ENCODE measurements at places on chromosomes 12 and 14.

DNA sequence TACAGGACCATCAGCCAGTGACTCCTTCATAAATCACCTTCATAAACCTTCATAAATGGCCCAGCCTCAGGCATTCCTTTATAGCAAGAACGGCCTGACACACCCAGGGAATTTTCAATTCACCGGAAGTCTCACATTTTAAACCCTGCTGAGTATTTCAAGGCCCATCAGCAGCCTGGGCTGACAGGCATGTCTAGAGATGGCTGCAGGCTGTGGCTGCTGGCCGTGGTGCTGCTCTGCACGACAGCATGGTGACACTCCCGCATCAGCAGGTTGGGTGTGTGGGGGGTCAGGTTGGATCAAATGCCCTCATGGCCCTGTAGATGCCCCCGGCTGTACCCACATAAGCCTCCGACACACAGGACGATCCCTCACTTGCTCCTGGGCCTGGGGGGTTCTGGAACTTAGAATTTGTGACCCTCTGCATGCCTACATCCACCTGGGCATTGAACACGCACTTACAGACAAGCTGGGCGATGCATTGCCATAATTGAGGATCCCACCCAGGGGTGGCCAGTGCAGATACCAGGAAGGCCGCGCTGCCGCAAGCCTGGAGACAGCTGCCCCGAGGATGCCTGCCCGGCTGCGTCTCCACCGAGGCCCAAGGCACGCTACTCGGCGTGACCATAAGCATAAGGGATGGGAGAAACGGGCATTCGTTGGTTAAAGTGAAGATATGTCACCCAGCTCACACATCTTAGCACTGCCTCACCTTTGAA, 124.3 kb downstream of the PIWIL1 start:
- no peak for DNase-seq

DNA sequence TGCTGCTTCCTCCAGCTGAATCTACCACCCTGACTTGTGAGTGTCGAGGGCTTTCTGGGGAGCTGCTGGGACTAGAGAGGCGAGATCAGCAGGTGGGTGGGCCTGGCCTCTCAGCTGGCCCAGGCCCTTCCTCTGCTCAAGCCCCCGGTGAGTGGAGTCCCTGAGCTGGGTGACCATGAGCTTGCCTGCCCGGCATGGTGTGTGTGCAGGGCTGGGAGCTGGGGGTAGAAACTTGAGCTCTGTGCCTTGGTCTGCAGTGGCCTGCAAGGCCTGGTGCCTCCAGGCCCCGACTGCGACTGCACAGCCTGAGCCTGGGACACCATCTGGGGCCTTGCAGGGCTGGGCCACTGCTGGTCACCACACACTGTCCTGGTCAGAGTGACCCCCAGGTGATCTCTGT, 67.4 kb downstream of the KIF26A start:
- no peak for DNase-seq

- DNase-seq, result no peak
Observed at GRCh38 chr12:104641862-104642261, 185.1 kb downstream of the CHST11 start.

DNA sequence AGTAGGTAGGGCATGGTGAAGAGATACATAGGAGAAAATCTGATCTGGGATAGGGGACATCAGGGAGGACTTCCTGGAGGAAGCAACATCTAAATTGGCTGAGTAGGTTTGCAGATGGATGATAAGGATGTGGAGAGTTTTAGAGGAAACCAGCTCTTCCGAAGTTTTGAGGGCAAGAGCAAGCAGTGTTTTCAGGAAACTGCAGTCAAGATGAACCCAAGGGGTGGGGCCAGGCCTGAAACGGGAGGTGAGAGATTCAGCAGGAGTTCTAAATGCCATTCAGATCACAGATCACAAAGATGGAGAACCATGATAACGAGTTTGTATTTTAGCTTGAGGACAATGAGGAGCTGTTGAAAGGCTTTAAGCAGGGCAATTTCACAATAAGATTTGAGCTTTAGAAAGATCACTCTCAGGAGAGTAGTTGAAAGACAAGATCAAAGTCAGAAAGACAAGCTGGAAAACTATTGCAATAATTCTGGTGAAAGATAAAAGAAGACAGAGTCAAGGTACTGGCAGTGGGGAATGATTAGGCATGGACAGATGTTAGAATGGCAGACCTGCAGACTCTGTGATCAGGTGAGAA, 70.1 kb upstream of the PLXNC1 start:
- DNase-seq, result no peak

- DNase-seq, result no peak
Observed at GRCh38 chr14:88129306-88130056, 124.5 kb downstream of the GPR65 start.

GRCh38 chr14:76277586-76278130, 98.3 kb upstream of the ESRRB start:
- DNase-seq, result no peak

DNA sequence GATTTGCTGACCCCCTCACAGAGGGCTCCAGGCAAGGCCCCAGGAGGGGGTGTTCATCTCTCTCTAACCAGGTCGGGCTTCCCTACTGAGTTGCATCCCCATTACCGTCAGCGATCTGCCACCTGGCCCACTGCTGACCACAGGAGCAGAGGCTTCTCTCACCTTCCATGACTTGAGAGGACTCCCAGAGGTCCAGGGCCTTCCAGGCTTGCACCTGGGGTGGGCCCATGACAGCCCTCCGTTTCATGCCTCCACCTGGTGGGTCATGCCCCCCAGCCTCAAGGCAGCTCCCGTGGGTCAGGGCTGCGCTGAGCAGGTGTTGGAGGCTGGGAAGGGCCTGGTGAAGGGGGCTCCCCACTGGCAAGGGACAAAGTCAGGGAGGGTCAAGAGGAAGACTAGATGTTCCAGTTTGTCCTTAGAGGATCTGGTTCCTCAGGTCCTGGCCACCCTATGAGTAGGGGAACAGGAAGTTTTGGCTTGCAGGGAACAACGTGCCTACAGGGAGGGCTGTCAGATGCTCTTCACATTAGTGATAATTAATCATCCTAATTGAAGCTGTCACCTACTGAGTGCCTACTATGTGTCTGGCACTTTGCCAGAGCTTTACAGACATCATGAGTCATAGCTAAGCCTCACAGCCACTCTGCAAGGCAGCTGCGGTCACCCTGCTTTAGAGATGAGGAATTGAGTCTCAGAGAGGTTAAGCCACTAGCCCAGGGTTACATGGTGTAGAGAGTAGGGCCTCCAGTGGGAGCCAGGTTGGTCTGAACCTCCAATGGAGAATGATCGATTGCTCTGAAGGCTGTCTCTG, 13.8 kb downstream of the NFKBIA start:
- DNase-seq, result no peak

DNA sequence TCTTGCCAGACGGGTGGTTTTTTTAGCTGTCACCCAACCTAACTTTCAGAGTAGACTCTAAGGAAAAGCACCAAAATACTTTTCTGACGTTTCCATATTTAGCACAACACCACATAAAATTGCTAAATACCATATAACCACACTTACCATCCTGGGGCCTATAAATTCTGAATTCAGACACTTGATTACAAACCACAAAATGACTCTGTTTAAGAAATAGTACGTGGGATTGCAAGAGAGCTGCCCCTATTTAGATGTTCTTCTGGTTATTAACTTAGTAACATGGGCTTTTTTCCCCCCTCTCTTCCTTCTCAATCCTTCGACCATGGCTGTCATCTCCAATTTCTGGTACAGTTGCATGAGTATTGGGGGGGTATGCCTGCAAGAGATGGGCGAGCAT, 287.7 kb downstream of the BMP4 start:
- DNase-seq, result no peak

DNA sequence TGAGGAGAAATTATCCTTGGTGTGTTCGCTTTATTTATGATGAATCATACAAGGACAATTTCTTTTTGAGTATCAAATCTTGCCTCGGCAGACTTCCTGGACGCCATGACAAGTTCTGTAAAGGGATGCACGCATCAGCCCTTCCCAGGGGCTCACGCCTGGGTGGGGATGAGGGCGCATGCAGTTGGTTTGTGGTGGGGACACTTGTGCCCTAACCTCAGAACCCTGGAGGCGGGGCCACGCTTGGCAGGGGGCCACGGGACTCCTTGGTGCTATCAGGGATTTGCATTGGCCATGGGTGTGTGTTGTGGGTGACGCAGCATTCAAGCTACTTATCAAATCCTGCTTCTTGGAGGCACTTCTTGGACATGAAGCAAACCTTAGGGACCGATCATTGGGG, 143.8 kb upstream of the RTL1 start:
- DNase-seq, result no peak

DNA sequence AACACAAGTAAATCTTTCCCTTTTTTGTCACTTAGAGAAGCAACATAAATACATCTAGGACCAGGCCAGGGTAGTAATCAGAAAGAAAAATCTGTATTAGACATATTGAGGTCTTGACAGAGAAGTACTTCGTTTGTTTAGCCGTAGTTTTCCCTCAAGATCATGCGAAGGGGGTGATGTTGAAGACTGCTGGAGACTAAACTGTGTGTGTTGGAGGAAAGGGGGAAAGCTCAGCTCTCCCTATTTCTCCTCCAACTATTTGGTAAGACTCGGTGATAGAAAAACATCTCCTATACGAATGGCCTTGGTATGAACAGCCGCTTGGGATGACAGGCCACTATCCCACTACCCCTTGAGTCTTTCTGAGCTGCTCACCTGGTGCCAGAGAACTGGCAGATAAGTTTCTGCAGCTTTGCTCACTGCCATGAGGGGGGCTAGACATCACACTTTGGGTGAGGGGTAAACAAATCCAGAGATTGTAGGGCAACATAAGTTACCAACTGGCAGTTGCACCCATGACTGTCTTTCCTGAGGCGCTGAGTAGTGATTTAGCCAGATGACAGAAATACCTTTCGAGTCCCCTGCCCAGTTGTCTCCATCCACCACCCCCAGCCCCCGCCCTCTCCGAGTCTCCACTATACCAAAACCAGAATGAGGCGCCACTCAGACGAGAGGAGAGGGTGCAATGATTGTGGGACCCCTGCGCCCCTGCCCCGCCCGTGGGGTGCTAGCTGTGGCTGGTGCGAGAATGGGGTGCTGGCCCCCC, 685 bp downstream of the VAMP1 start:
- DNase-seq, result no peak

DNA sequence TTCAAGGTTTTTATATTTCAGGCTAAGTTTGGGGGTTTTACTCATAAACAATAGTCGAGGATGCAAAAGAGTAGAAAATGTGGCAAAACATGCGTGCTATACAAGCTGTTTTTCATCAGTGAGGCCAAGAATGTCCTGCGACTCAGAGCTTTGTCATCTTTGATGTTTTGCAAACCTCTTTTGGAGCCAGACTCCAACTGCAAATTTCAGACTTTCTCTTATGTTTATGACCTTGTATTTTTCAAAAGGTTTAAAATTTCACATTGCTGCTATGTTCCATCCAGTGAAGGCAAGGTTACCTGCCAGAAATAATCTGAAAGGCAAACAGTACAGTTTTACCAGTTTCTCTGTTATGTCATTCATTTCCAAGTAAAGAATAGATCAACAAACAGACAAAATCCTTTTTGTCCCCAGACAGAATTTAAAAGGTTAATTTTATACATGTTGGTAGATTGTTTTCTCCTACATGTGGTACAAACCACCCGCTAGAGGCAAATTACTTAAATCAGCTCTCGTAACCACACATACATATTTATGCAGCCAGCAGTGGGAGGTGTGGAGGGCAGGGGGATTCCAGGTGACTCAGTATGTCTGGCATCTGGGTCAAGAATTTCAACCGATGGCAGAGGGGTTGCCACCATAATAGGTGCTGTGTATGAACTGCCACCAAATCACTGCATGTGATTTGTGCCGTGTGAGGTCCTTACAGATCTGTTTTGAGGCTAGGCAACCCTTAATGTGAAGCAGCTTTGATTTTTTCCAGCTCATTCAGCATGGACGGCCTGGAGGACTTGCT, 119.8 kb upstream of the CPM start:
- no peak for DNase-seq

DNA sequence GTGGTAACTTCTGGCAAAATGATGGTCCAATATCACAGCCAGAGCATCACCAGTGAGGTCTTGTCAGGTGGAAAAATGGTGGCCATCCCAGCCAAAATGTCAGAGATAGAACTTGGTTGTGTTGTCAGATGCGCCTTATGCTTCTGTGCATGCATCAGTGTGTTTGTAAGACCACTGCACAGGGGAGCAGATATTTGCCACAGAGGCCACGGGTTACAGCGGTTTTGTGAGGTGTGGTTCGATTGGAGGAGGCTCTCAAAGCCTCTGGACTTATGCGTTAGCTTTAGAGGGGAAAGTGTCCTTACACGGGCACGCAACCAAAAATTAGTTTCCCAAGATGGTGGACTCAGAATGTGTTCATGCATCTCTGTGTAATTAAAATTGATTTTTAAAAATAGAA, 243.8 kb downstream of the ADGRD1 start:
- no peak for DNase-seq

DNA sequence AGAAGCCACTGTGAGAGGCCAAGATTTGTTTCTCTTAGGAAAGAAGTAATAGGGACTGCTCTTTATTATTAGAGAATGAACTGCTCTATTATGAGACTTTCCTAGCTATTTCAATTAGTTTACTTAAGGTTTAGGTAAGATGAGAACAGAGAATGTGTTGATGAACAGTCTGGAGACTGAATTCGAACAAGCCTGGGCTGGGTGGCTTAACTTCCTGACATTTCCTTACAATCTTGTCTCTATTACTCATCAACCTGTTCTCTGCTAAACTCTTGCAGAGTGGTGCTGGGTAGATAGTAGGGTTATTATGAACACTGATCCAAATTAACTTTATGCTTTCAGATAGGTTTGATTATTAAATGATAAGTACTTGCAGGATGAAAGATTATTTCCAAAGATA, 31.2 kb downstream of the SLC15A5 start:
- DNase-seq, result no peak

- DNase-seq, result no peak
Observed at GRCh38 chr12:60230056-60230455, 634.2 kb downstream of the SLC16A7 start.

DNA sequence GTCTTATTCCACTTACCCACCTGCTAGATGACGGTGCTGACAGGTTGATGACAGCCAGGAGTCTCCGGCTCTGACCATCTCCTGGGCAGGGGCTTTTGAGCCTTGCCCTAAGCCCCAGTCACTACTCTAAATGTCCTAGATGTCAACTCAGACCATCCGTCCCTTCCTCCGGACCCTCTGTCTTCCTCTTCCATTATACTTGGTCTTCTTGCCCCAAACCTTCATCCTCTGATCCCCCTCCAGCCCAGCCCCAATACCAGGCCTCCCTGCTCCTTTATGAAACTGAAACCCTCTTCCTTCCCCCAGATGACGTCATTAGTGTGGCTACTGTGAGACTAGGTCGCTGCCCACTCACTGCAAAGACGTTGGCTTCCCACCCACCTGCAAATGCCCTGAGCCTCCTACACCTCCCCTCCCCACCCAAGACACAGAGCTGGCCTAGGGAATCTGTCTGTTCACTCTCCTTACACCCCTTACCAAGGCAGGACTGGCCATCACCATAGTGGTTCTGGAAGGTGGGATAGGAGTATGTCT, 10.1 kb downstream of the KRT71 start:
- DNase-seq, result no peak

DNA sequence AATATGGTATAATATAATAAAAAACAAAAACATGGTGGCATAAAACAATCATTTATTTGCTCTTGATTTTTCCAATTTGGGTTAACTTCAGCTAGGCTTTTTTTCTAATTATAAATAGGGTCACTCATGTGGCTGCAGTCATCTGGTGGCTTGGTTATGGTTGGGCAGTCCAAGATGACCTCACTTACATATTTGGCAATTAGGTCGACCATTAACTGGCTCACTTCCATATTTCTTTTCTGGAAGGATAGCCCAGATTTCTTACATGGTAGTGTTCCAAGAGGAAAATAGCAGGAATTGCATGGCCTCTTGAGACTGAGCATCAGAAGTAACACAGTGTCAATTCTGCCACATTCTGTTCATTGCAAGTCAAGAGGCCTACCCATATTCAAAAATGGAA, 153.4 kb downstream of the FUT8 start:
- DNase-seq, result no peak

GRCh38 chr12:89382328-89382727, 30.0 kb upstream of the DUSP6 start:
- DNase-seq, result no peak
